A549 (cell line): ENCODE measurements at places on chromosomes 5 and 9.

DNA sequence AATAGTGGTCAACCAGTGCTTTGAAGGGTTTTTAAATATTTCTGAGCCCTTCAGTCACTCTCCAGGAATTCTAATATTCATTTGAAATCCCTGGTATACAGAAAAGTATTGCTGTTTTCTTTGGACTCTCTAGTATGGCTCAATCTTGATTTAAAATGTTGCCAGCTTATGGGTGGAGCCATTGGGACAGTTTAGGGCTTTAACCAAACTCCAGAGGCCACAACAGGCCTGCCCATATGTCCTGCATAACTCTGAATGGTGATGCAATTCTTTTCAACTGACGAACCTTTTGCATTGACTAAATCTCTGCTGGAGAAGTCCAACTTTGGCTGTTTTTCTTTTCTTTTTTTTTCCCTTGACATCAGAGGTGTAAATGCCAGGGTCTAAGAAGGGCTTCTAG, 10.3 kb upstream of the ANKHD1 start:
- no peak for DNase-seq

- no peak for DNase-seq
These were observed 207.8 kb upstream of the MAP3K1 start for GRCh38 chr5:56607551-56607950.

- no peak for DNase-seq
These were observed 462.6 kb downstream of the ENC1 start for GRCh38 chr5:74177961-74178360.

DNA sequence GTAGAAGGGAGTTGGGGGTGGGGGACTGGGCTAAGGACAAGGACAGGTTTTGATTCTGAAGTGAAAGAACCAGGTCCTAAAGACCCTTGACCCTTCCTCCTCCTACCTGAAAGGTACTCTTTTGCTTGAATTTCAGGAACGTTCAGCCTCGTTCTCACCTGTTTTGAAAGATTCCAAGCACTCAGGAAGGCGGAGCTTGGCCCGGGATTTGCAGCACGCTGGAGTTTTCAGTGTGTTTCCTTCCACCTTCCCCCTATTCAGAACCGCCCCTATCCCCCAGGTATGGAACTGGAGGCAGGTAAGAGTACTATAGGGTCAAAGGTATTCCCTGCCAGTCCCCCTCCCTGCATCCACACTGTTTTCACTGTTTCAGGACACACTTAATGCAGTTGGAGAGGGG, 7.1 kb downstream of the EGR1 start:
- no peak for DNase-seq

GRCh38 chr5:55734658-55735057, 3.2 kb upstream of the DDX4 start:
- no peak for DNase-seq

GRCh38 chr5:30768056-30768690, 425.3 kb upstream of the CDH6 start:
- DNase-seq: no peak

DNA sequence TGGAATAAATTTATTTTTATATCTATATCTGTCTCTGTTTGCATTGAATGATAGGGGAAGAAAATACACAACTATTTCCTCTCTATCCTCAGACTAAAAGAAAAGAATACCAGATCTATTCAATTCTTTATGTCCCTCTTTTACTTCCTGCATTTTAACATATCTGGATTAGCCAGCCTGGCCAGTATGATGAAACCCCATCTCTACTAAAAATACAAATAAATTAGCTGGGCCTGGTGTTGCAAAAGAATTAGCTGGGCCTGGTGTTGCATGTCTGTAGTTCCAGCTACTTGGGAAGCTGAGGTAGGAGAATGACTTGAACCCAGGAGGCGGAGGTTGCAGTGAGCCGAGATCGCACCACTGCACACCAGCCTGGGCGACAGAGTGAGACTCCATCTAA, 182.0 kb downstream of the LURAP1L start:
- no peak for DNase-seq

- DNase-seq: no peak
These were observed 38.0 kb downstream of the ZNF622 start for GRCh38 chr5:16427587-16427986.

GRCh38 chr5:147510885-147511284, 1.0 kb upstream of the DPYSL3 start:
- no peak for DNase-seq

GRCh38 chr5:164763206-164763605, 1257.8 kb downstream of the MAT2B start:
- no peak for DNase-seq

DNA sequence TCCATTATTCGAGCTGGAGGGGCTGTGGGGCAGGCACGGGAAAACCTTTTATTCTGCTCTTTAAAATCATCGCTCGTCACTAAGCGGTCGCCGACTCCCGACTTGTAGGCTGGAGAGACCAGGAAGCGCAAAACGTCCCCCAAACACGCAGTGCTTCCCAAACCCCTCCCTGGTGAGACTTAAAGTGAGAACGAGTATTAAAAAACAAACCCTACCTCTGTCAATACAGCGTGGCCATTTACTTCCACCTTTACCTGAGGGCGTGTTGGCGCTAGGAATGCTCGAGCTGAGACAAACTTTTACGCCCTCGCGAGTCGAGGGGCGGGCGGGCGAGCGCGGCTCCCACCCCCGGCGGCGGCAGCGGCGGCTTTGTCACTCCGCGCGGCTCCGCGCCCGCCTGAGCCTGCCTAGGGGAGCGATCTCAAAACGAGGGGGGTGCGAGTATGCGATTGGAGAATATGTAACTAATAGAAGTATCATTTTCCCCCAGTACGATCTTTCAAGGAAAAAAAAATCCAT, at the start of gene NR2F1-AS1:
Gene NR2F1-AS1, minus strand, starts transcription at position 293 of the 519 bp plus-strand sequence.
- DNase-seq: no peak

DNA sequence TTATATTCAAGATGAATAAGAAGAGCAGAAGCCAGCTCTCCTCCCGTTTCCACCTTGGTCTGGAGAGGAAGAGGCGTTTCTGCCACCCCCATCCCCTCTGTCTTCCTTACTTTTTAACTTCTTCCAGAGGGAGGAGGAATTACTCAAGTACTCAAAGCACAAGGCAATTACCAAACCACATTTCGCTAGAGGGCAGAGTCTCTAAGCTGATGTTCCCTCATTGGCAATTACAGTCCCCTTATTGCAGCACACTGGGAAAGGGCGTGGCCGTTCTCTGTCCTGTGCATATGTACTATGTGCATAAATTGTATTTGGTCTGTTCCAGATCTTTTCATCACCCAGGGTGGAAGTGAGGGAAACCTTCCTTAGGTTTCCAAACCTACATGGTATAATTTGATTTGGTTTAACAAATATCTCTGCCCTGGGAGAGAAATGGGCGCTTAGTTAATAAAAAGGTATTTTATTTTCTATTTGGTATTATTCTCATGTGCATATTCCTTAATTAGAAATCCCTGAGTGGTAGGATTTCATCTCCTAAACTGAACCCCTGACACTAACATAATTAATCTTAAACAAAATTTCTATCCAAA, 29.8 kb upstream of the ALDOB start:
- DNase-seq: peak; percentile 36

DNA sequence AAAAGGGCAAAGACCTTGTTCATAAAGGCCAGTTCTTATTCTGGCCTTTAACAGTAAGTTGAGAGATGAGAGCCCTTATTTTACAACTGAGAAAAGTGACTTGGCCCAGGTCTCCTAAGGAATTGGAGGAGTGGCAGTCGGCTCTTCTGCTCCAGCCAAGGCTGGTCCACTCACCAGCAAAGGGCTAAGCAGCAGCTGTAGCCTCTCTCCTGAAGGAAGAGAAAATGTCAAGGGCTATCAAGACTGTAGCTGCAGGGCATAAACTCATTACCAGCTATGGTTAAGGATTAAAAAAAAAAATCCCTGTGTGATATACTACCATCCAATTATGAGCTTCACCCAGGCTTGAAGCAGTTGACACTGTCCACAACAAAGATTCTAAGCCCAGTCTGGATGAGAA, 138.6 kb upstream of the RAD23B start:
- no peak for DNase-seq

DNA sequence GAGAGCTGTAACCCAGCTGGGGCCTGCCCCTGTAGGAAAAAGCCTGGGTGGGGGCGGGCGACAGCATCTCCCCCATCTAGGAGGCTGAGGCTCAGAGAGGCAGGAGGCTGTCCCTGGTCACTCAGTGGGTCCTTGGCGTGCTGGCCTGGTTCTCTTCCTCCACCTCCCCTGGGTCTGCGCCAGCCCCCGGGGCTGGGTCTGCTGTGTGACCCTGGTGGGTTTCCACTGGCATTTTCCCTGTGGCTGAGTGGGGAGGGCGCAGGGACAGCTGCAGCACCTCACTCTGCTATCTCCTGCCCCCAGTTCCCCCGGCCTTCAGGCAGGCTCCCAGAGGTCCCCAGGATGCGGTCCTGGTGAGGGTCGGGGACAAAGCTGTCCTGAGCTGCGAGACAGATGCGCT, 59.5 kb upstream of the ASS1 start:
- DNase-seq: no peak

DNA sequence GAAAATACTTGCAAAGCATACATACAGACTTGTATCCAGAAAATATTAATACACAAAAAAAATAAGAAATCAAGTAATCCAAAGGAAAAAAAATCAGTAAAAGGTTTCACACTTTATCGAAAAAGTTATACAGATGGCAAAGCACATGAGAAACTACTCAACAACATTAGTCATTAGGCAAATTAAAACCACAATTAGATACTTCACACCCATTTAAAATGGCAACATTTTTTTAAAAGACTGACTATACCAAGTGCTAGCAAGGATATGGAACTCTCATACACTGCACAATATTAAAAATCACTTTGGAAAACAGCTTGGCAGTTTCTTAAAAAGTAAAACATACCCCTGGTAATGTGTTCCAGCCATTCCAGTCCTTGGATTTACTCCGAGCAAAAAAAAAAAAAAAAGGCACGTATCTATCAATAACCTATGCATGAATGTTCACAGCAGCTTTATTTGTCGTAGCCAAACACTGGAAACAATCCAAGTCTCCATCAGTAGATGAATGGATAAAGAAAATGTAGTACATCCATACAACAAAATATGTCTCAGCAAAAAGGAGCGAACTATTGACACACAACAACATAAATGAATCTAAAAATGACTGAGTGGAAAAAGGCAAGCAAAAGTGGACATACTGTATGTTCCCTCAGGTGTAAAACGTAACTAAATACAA, 66.0 kb downstream of the GNAQ start:
- DNase-seq: no peak

GRCh38 chr9:6566409-6567139, 79.0 kb downstream of the GLDC start:
- peak; percentile 90 for DNase-seq

DNA sequence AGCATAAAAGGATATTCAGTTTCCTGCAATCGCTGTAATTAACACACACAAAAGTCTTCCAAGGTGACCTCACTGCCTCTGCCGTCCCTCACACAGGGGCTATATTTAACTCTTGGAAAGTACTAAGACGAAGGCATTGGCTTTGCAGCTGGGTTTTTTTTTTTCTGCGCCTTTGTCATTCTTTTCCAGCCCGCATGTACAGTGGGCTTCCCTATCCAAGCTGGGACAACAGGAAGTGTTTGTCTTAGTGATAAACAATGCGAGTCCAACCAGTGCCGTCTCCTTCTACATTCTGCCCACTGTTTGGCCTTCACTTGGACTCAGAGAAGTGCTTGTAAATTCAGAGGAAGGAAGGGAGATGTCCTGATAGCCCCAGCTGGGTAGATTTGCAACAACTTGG, 17.6 kb downstream of the AFAP1L1 start:
- DNase-seq: no peak

DNA sequence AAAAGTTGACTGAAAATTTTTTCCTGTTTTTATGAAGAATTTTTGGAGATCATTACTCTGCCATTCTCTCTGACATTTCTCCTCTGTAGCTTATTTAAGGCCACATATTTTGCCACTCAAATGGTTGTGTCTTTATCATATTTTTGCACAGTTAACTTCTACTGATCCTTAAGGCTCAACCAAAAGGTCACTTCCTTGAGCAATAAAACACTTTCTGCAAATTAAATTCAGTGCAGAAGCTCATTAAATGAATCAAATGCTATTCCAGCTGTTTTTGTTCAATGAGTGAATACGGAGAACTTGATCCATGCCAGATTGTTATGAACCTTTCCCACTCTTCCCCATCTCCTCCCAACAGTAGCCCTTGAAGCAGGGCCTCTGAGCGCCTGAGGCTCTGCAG, 93.8 kb upstream of the EPB41L4A start:
- DNase-seq: no peak

DNA sequence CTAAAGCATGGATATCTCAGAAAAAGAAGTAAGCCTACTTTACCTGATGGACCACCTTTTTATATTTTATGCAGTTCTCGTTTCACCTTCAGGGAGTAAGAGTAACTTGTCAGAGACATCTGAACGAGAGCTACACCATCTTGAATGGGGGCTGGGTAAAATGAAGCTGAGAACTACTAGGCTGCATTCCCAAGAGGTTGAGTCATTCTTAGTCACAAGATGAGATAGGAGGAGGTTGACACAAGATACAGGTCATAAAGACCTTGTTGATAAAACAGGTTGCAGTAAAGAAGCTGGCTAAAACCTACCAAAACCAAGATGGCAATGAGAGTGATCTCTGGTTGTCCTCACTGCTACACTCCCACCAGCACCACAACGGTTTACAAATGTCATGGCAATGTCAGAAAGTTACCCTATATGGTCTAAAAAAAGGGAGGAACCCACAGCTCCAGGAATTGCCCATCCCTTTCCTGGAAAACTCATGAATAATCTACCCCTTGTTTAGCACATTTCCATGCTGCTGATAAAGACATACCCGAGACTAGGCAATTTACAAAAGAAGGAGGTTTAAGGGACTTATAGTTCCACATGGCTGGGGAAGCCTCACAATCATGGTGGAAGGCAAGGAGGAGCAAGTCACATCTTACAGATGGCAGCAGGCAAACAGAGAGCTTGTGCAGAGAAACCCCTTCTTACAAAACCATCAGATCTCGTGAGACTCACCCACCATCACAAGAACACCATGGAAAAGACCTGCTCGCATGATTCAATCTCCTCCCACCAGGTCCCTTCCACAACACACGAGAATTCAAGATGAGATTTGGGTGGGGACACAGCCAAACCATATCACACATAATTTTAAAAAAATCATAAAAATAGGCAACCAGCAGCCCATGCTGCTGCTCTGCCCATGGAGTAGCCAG, 62.5 kb downstream of the GIN1 start:
- peak; percentile 29 for DNase-seq

DNA sequence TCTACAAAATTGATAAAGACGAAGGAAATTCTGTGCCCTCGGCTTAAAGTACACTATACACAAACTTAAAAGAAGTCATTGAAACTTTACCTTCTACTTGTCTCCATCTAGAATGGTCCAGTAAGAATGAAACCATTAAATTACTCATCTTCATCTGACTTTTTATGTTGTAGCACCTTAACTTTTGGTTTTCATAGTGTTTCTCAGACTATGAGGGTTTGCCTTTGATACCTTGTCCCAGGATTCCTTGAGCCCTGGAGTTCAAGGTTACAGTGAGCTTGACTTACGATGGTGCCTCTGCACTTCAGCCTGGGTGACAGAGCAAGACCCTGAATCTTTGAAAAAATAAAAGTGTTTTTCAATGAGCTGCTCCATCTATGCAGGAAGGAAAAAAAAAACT, 132.2 kb downstream of the CDC42SE2 start:
- no peak for DNase-seq
